T-cell (primary cell): ENCODE measurements at places on chromosomes 16 and 17.

- no peak for DNase-seq
Observed at GRCh38 chr16:23534868-23535860, 22.0 kb downstream of the EARS2 start.

GRCh38 chr17:38800237-38800760 is 943 bp upstream of the PIP4K2B start:
- DNase-seq = no peak

DNA sequence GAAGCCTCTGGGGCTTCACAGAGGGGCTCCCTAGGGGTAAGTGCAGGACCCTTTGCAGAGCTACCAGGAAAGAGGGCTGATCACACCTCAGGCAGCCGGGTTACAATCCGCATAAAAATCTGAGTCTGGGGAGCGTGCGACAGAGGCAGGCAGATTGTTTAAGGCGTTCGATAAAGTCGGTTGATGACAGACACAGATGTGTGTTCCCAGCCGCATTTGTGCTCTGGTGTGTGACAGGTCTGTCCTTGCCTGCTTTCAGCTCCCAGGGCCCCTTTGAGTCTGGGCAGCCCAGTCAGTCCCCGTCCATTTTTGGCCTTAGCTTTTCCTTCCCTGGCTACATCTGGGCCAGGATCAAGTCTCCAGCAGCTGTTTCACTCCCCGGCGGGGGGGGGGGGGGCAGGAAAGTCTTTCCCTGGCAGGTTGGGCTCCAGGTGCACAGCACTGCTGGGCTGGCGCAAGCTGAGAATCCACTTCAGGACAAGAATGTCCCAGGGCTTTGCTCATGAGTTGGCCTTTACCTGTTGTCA is 1.3 kb upstream of the ZACN start:
- no peak for DNase-seq

- no peak for DNase-seq
Observed at GRCh38 chr17:31369266-31369665, 22.2 kb upstream of the RAB11FIP4 start.

- DNase-seq = no peak
Observed at GRCh38 chr17:76090517-76091129, 11.6 kb downstream of the ZACN start.

GRCh38 chr16:1731603-1732002 is 25.6 kb downstream of the MAPK8IP3 start:
- DNase-seq = no peak

DNA sequence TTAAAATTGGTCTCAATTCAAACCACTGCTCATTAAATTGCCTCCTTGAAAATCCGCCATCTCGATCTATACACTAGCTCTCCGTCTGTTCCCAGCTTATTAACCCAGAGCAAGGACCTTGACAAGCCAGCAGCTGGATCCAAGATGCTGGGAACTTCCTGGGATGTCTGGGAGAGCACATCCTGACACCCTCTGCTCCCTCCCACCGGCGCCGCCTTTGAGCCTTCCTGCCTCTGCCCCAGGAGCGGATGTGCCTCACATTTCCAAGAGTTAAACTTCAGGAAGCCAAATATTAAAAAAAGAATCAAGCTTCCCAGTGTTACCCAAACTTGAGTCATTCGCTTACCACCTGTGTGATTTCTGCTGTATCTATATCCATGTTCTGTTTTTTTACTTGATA is 107.9 kb downstream of the HAPSTR1 start:
- DNase-seq = no peak

GRCh38 chr17:9669551-9670008 is 24.3 kb downstream of the USP43 start:
- DNase-seq = no peak

DNA sequence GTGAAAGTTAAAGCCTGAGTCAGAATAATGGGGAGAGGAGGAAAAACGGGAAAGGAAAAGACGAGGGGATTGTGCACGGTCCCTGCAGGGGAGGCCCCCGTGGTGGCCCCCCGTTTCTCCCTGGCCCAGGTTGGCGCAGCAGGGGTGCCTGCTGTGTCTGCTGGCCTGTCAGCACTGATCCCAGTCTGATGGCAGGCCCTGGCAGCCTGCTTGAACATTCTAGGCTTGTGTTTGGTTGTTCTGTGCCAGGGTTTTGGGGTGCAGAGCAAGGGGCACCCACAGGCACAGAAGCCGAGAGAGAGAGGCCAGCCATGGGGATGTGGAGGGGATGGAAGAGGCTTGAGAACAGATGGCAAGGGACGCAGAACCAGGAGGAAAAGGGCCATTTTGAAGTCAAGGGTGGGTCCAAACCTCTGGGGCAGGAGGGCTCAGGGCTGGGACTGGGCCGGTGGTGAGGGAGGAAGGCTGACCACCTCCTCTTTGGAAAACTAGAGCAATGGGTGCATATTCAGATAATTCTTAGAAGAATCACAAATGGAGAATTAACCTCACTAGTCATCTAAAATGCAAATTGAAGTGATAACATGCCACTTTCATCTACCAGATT is 35.9 kb downstream of the TBX4 start:
- no peak for DNase-seq

- DNase-seq = no peak
Observed at GRCh38 chr17:6936370-6937028, 59.4 kb upstream of the ALOX12 start.

DNA sequence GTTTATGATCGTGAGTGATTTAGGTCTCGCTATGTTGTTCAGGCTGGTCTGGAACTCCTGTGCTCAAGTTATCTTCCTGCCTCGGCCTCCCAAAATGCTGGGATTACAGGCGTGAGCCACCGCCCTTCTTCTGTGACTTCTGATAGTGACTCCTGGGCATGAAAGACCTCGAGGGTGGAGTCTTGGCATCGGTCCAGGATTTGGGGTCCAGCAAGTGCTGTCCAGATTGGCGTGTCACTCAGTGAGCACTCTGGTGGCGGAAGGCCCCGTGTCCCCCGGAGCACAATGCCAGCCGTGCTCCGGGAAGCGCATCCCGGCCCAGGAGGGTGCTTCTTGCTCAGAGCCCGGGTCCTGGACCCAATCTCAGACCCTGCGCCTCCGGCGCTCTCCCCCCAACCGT is 6.8 kb downstream of the OR1F1 start:
- no peak for DNase-seq

GRCh38 chr17:29066606-29067005 is 23.7 kb downstream of the PIPOX start:
- no peak for DNase-seq

DNA sequence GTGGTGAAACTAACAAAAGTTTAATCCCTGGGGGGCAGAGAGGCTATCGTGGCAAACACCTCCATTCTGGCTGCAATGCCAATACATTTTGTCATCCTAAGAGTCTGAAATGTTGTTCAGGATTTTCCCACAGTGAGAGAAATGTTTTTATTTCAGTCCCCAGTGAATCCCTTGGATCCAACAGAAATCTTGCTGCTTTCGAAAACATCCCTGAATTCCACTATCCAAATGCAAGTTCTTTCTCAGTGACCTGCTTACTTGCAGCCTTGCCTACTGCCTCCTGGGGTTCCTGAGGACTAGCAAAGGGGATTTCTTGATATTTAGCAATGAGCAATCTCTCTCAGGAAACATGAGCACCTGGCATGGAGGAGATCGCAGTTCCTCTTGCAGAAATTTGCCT is 202.1 kb upstream of the IRX3 start:
- no peak for DNase-seq

GRCh38 chr17:3474212-3474611 is 1.6 kb upstream of the ASPA start:
- DNase-seq = no peak

DNA sequence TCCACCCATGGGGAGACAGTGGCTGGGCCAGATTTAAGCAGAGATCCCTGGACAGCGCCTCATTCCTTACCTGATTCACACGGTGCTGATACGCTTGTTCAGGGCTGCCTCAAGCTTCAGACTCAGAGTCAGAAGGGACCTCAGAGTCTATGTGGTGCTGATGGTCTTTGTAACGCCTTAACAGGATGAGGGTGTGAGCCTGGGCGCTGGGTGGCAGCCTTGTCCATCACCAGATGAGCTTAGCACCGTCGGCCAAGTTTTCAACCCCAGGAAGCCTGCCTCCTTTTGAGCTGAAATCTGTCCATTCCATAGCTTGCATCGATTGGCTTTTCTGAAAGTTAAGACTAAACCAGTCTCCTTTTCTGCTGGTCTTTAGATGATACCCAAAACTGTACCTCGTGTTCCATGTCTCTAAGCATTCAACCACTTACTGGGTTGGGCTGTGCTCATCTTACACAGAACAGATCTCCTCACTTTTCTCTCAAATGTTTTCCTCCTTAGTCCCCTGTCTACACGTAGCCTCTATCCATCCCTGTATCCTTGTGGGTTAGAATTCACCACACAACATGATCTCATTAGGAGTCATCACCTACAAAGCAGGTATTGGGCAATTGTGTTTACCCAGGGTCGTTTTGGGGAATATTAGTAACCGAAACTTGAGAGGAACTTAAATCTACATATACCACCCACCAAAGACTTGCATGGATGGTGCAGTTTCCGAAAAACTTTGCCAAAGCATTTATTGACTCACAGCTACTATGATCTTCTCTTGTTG is 573.4 kb downstream of the CDH13 start:
- DNase-seq = no peak

- DNase-seq = no peak
Observed at GRCh38 chr16:19882646-19883045, 2.0 kb downstream of the GPRC5B start.

GRCh38 chr16:28610595-28611191 is 849 bp upstream of the SULT1A1 start:
- no peak for DNase-seq

DNA sequence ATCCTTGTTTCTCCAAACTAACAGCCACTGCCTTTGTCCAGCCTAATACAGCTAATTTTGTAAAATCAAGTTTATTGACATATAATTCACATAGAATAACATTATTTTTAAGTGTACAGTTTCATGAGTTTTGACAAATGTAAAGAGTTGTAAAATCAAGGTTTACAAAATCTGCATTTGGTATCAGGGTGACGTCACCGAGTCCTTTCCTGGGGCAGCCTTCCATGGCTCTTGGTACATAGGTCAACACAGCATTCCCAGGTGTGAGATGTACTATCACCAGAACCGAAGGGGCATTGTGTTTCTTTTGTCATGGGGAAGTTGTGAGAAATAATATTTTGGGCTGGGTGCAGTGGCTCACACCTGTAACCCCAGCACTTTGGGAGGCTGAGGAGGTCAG is 42.9 kb downstream of the PSMD12 start:
- no peak for DNase-seq

DNA sequence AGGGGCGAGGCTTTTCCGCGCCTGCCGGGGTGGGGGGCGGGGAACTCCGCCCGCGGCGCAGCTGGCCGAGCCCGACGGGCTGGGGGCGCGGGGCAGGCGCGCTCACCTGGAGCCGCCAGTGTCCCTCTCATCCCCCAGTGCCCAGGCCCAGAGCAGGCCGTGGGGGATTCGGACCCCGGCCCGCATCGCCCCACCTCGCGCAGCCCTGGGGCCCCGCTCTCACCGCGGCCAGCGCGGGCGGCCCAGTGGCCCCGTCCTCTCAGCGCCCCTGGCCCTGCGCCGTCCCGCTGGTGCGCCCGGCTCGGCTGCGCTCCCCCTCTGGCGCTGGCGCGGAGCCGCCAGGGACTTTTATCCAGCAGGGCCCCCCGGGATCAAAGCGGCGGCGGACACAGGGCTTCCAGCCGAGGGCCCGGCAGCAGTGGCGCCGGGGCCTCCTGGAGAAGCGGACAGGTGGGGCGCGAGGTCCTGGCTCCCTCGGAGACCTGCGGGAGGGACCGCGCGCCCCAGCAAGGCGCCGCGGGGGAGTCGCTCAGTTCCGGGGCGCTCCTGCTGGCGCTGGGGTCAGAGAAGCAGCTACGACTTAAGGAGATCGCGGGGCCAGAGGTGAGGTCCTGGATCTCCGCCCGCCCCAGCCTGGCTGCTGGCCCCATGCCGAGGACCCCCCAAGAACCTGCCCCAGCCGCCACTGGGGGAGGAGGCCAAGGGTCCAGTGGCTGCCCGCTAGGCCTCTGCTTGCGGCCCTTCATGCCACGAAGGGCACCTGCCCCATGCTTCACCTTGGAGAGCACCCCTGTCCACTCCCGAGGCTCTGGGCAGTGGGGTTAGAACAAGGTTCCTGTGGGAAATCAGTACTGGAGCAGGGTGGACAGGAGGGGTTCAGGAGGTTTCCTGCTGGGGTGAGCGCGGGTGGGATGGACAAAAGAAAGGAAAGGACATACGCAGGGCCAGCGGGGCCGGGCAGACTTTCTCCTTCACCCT is 823 bp upstream of the NOTUM start:
- DNase-seq = no peak

DNA sequence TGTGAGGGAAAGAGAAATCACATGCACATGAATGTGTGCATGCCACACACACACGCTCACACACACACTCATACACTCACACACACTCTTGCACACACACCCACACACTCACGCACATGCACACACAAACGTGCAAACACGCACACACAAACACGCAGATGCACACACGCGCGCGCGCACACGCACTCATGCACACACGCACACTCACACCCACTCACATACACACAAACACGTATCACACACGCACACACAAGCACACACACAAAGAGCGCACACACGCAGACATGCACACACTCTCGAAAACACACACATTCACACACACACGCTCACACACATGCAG is 72.2 kb downstream of the GAS7 start:
- DNase-seq = no peak

- no peak for DNase-seq
Observed at GRCh38 chr17:62791767-62792446, 16.2 kb downstream of the MARCHF10 start.

GRCh38 chr17:66348584-66349165 is 46.3 kb downstream of the PRKCA start:
- no peak for DNase-seq

DNA sequence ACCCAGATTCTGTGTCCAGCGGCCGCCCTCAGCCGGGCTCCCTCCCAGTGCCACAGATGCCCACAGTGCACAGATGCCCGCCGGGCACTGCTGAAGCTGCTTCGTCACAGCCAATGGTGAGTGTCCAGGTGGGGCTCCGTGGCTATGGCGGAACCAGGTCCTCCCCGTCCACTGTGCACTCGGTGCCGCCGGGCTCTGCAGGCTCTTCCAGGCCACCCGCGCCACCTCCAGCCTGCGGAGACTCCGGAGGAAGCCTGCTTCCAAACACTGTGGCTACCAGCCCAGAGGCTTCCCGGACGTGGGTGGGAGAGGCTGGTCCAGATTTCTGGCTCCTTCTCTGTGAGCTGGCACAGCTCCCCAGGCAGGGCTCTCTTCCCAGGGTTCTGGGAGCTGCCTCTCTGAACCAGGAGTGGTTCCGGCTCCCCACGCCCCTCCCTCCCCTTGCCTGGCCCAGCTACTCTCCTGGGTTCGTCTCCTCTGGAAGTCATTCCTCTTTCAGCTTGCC is 2.8 kb upstream of the PYCR1 start:
- DNase-seq = no peak

DNA sequence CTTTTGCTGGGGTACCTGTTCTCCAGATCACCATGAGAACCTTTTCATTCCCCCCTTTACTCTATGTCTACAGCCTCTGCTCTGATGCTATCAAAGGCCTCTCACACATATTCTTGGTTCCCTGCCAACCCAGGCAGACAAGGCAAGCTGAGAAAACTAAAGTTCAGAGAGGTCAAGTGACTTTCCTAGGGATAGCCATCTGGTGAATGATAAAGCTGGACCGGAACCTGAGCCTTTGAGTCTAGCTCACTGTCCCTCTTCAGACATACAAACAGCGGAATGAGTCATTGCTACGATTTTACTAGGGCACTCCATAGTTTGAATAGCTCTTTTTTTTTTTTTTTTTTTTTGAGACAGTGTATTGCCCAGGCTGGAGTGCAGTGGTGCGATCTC is 73.3 kb downstream of the XYLT1 start:
- no peak for DNase-seq

GRCh38 chr17:11506635-11507034 is 91.6 kb upstream of the DNAH9 start:
- no peak for DNase-seq

- DNase-seq = no peak
Observed at GRCh38 chr17:50388728-50389127, 8.6 kb downstream of the LRRC59 start.
